ENCODE measurements at places on chromosomes 12 and 14.

DNA sequence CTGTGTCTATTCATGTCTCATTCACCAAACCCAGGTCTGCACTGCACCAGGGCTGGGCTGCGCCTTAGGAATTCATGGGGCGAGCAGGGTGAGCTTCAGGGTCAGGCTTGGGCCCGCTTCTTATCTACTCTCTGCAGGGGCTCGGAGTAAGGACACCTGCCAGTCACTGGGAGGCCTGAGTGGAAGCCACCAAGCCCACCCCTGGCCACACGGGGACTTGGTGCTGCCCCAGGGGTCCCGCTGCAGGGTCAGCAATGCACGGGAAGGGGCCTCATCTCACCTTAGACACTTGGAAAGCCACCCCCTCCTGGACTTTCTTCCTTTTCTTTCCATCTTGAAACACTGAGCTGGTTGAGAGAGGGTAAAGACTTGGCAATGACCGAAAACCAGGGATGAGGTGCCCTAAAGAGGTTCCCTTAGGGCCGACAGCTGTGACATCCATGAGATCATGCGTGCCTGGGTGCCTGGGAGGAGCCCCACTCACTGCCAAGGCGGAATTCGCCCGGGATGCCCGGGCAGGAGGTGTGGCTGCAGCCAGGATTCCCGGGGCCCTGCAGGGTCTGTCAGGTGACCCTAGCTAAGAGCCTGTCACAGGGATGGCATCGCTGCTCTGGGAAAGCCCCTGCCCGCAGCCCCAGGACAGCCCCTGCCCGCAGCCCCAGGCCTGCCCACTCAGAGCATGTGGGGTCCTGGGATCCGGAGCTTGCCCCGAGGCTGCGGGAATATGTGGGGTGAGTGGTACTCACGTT, 45.5 kb upstream of the EML1 start:
- H3K4me3 ChIP-seq = no peak overlapping the region
- no peaks in the 10 kb centered on the region for H3K36me3 ChIP-seq
- H3K27me3 ChIP-seq = peaks cover 14% of the 10 kb centered on the region

- H3K4me3 ChIP-seq = no peak overlapping the region
- DNase-seq = no peak
- H3K4me1 ChIP-seq = no peaks in the 10 kb centered on the region
Measured at GRCh38 chr12:87066326-87066725, 810.1 kb upstream of the MGAT4C start.

DNA sequence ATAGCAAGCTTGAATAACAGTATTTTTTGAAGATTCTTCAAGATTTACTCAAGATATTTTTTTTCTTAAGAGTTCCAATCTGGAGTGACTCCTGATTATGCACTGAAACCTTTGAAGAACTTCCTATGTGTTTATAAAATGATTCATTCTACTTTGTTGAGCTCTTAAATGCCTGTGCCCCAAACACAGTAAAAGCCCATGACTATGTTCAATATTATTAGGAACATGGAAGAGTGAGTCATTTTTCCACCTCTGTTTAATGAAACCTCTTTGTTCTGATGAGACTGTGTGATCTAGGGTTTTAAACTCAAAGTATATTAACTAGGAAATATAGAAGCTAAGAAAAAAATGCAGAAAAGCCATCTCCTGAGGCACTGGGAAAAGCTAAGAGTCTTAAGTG, 415.0 kb upstream of the FBXO33 start:
- H3K4me3 ChIP-seq = no peak overlapping the region
- DNase-seq = no peak
- no peaks in the 10 kb centered on the region for H3K36me3 ChIP-seq
- H3K27me3 ChIP-seq = no peaks in the 10 kb centered on the region
- no peak overlapping the region for H3K27ac ChIP-seq

DNA sequence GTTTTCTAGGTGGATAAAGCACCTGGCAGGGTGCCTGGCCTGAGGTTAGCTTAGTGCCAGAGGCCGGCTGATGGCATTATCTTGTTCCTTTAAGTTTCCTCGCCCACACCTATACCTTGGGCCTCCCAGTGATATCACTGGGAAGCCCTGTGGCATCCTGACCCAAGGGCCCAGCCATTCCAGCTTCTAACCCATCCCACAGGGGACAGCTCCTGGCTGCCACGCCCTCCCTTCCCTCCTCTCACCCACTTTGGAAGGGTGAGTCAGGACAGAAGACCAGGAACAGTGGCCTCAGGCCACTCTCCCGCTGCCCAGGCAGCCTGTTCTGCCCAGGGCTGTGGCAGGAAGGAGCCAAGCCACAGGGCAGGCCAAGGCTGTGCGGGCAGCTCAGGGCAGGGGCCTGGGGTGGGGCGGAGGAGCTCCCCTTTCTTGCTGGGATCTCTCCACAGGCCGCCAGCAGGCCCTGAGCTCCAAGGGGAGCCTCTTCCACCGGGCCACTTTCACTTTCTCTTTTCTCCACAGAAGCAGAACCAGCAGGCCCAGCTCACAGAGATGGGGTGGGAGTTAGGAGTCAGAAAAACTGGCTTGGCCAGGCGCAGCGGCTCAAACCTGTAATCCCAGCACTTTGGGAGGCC, 75.1 kb downstream of the IRF2BPL start:
- DNase-seq = peak; percentile 78
- H3K27me3 ChIP-seq = no peaks in the 10 kb centered on the region
- peaks cover 77% of the 10 kb centered on the region for H3K4me1 ChIP-seq
- peak overlapping the region; percentile 44 for H3K4me3 ChIP-seq
- peak overlapping the region; percentile 91 for H3K27ac ChIP-seq

DNA sequence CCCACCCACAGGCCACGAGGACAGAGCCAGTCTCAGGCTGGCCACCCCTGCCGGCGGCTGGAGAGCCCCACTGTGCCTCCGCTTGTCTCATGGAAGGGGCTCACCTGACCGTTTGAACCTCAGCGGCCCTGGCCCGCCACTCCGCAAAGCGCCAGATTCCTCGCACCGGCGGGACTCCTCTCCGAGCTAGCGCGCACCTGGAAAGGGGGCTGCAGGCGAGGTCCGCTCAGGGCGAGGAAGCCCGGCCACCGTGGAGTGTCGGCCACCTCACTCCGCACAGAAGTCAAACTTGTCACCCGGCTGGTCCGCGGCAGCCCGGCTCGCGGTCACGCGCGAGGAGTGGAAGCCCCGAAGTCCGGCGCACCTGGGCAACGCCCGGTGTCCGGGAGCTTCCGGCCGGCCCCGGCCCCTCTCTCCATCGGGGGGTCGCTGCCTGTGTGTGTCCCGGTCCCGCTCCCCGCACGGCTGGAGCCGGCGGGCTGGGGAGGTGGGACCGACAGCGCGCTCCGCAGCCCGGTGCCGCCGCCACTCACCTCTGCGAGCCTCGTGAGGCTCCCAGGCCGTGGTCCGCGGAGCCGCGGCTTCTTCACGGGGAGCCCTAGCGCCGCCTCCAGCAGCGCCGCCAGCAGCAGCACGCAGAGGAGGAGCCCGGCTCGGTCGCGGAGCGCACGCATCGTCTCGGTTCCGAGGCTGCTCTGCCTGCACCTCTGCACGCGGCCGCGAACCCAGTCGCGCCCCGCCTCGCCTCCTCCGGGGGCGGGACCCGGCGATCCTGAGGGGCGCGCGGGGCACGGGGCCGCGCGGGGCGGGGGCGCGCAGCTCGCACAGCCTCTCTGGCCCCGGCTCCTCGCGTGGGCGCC, at the start of gene ISM2:
Gene ISM2, minus strand, starts transcription at position 697 of the 860 bp plus-strand sequence. Its CDS starts 23 bp downstream, at position 674.
- H3K4me3 ChIP-seq = peak within 1 kb of the TSS; percentile 59
- DNase-seq = peak; percentile 54
- H3K4me1 ChIP-seq = peaks cover 6% of the 10 kb centered on the region
- H3K27me3 ChIP-seq = peaks cover 44% of the 10 kb centered on the region
- peaks cover 4% of the 10 kb centered on the region for H3K36me3 ChIP-seq

GRCh38 chr12:97756066-97756666, 293.6 kb downstream of the RMST start:
- H3K27me3 ChIP-seq = no peaks in the 10 kb centered on the region
- no peaks in the 10 kb centered on the region for H3K4me1 ChIP-seq
- DNase-seq = no peak
- H3K27ac ChIP-seq = no peak overlapping the region

GRCh38 chr12:67649570-67650387, 1.2 kb downstream of the DYRK2 start:
- peaks cover 52% of the 10 kb centered on the region for H3K4me1 ChIP-seq
- peaks cover 37% of the 10 kb centered on the region for H3K36me3 ChIP-seq
- peak overlapping the region; percentile 93 for H3K27ac ChIP-seq
- H3K27me3 ChIP-seq = peaks cover under 1% of the 10 kb centered on the region
- peak overlapping the region; percentile 90 for H3K4me3 ChIP-seq

All from activated CD4-positive, alpha-beta T cell treated with anti-CD3 and anti-CD28 coated beads, Interleukin-2, amount 10 ng/mL, durations not matched to agents 7 days and 5 days (primary cell).